CD4-positive, alpha-beta T cell treated with Interleukin-21 for 1 hour (primary cell): ENCODE measurements at places on chromosomes 7 and 10.

DNA sequence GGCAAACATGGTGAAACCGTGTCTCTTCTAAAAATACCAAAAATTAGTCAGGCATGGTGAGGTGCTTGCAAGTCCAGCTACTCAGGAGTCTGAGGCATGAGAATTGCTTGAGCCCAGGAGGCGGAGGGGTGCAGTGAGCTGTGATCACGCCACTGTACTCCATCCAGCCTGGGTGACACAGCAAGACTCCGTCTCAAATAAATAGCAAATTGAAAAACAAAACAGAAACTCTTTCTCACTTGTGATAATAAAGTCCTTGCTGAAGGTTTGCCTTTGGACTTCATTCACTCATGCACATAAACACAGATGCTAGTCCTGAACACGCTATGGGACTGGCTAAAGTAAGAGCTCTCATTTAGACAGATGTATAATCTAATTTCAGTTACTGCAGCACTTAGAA, 37.6 kb downstream of the ANK3 start:
- DNase-seq: no peak

- DNase-seq: no peak
Measured at GRCh38 chr10:23479798-23480473, 41.1 kb downstream of the OTUD1 start.

- no peak for DNase-seq
Measured at GRCh38 chr7:8965177-8965576, 531.8 kb downstream of the NXPH1 start.

- no peak for DNase-seq
Measured at GRCh38 chr7:131147604-131148003, 180.1 kb upstream of the MKLN1 start.

GRCh38 chr7:77205706-77206105, 6.1 kb upstream of the FGL2 start:
- no peak for DNase-seq
